ENCODE measurements at places on chromosomes 16 and 17.

DNA sequence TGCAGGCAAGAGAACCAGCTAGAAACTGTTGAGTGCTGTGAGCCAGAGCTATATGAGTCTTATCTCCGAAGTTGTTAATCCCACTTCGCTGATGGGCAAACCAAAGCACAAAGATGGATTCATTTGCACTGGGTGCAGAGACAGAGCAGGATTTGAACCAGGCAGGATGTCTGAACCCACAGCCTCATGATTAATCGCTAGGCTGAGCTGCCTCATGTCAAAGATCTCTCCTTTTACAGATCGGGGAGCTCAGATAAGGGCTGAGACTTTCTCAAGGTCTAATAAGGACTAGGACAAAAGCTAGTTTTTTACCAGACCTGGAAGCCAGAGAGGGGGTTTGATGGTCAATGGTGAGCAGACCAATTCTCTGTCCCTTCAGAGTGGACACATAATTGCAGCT is 51.5 kb downstream of the GINS3 start:
- DNase-seq, result no peak

DNA sequence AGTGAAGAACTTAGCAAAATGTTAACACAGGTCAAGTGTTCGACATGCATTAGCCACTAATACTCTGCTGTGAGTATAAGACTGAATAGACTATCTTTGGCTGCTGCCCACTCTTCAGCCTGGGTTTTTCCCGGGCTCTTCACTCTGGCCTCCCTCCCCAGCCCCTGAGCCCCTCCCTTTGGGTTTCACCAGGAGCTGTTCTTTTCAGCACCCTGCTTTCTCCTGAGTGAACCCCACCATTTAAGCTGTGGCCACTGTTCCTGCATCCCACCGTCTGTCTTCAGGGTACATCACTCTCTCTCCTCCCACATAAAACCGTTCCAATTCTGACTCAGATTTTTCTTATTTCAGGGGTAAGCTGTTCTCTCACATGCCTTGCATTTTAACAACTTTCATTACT is 92.0 kb upstream of the ASIC2 start:
- no peak for DNase-seq

DNA sequence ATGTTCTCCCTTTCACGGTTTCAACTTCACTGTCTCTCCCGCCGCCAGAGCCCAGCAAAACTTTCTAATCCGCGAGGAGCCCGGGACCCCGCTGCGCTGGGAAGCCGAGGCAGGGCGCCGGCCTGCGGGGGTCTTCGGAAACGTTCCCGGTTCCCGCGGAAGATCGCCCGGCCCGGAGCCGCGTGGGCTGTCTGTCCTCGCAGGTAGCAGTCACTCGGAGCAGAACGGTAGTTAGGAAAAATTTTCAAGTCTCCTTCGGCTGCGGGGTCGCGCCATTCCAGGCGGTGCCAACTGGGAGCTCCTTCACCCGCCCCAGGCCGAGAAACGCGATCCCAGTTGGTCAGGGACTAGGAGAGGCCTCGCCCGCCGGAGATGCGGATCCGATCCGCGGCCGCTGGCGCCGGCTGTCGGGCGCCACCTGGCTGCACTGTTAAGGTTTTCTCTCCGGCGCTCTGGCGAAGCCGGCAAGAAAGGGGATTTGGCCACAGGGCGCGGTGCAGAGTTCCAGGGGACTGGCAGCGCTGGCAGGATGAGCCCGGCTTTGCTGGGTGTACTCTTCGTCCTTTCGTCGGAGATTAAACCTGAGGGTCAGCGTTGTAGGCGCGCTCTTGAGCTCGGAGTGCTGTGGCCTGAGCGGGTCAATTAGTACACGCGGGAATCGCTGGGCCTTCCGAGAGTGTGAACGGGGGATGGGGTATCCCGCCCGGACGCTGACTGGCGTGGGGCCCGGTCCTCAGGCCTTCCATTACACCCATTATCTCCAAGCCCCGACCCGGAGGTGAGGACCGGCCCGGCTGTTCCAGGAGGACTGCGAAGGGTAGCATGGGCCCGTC is 135.4 kb downstream of the KCNJ12 start:
- peak; percentile 85 for DNase-seq

DNA sequence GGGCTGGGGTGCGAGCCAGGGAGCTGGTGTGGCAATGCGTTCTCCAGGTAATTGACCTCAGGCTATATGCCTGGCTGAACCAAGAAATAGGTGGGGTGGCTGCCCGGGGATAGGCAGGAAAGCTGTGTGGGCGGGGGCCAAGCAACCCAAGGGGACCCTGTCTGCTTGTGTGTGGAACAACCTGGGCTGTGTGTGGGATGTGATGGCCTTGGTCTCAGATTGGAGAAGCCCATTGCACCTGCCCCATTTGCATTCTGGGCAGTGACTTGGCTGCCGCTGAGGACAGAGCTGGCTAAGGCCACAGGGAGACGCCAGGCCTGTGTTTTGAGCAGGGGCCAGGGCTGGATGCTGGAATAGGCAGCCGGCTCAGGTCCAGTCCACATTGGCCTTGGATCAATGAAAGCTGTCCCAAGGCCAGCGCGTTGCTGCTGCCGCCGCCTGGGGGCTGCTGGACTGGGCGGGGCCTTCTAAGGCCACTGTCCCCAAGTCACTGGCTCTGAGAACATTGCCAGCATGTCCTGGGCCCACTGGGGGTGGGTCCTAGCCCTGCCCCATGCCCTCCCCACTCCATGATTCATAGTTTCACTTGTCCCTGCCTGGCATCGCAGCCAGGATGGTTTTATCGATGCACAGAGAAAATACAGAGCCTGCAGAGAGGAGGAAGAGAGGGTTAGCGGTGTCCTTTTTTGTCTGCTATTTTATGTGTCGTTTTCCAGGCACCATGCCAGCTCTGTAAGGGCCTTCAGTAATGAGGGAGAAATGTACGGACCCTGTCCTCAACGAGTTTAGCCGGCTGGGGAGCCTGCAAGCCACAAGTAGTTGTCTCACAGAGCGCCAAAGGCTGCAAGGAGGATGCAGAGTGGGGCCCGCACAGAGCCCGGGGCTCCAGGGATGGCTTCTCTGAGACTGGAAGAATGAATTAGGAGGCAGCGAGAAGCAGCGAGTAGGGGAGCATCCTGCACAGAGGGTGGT is 43.9 kb downstream of the NKD1 start:
- DNase-seq, result no peak

DNA sequence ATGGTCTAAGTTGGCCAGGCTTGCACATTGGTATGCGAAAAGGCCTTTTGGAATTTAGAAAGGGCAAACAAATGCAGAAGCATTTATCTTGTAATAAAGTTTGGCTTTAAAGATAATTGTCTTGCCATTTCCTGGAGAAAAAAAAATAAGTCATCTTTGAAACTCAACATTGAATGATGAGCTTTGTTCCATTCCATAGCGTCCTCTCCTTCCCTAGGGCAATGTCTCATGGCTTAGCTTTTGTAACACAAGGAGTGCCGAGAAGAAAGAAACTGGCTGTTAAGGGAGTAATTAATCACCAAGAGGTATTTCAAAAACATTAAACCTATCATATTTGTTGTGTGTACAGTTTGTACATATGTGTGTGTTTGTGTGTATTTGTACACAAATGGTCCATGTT is 372.3 kb downstream of the NPIPA8 start:
- peak; percentile 31 for DNase-seq

DNA sequence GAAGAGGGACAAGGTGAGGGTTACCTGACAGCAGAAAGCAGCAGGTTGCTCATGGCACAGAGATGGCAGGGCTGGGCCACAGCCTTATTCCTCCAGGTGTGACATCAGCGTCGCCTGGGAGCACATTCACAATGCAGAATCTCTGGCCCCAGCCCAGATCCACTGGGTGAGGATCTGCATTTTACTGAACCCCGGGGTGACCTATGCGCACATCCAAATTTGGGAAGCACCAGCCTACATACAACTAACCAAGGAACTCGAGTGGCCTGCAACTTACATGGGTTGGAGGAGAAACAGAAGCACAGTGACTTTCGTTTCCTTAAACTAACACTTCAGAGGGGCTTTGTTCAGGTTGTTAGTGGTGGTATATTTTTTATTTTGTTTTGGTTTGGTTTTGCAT is 17.6 kb downstream of the CPPED1 start:
- no peak for DNase-seq

GRCh38 chr17:19753661-19754463 is 5.8 kb upstream of the ALDH3A1 start:
- no peak for DNase-seq

DNA sequence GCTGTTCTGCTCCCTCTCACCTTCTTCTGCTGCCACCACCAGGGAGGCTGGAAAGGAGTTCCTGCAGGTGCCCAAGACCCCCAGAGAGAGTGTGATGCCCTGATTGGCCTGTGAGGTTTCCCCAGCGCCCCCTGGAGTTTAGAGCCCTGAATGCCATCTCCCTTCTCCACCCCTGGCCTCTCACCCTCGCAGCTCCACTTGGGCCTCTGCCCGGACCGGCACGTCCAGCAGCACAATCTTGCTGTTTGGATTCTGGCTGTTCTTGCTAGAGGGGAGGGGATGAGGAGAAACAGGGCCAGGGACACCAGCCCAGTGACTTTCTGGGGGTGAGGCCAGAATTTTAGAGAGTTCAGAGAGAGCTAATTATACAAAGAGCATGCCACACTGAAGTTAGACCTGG is 12.5 kb upstream of the FAM171A2 start:
- peak; percentile 16 for DNase-seq

GRCh38 chr17:5846001-5846400 is 224.2 kb upstream of the WSCD1 start:
- DNase-seq, result no peak

DNA sequence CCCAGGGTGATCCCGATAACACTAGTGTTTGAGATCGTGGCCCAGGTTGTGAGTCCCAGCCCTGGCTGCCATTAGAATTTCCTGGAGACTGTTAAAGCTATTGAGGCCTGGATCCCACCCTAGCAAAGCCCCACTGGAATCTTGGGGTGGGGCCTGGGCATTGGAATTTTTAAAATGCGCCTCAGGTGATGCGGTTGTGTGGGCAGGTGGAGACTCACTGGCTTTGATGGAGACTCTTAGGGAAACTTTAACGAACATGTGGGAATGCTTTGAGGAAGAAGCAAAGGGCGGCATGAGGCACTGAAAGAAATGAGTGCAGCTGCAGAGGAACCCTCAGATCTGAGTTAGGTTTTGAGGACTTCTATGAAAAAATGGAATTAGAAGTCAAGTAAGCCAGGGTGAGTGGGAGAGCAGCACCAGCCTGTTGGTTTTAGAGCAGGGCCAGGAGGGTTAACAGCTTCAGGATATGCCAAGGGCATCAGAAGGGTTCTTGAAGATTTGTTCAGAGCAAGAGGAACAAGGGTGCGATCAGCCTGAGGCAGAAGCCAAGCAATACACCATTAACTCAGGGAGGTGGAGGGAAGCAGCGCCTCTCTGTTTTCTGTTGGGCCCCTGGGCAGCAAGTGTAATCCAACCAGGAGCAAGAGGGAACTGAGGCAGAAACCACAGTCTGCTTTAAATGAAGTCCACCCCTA is 42.5 kb downstream of the KSR1 start:
- DNase-seq, result no peak

DNA sequence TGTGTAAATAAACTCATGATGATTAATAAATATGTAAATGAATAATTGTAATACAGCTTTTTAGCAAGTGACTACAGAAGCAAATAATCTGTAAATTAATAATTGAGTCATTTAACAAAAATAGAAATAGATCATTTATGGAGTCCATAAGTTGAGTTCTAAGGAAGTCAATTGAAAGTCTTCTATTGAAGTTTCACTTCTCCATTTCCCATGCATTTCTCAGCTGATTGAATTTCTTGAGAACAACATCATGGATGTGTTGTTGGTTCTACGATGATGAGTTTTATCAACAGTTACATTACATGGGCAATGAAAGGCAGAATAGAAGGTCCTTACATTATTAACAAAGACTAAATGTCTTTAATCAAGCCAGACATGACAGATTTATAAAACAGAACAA is 290.4 kb downstream of the MAP2K6 start:
- no peak for DNase-seq
